Uterus (tissue), 4 donors: ENCODE measurements at places on chromosomes 4 and X. TPM values are rescaled to one million over a fixed set of nuclear protein-coding genes. Genes with fewer than 3 reads are reported as not detected.
A peak's percentile ranks its signal among the peaks of the same experiment; 100 is the strongest.

Gene NR3C2
- total RNA-seq: 10.0 TPM

DNA sequence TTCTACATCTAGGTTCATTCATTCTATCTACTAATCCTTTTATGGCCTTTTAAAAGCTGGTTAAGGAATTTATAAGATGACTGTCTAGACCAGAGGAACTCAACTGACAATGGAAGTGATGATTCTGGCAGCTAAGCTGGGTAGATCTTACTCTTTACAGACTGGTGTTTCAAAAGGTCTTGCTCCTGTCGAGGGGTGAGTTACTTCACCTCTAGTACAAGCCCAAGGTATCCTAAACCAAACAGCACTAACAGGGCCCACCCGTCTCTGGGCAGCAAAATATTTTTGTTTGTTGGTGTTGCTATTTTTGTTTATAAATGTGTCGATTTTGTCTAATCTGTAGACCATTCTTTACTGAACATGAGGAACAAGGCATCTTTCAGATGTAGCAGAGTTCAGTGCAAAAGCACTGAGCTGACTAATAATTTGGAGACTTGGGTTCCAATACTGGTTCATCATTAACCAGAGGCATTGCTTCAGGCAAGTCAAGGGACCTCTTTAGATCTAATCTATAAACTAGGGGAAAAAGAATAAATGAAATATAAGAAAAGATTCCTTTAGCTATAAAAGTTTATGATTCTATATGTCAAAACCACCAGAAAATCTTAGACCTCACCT, 90.3 kb upstream of the FRG1 start:
- H3K4me3 ChIP-seq: no peak overlapping the region
- no peak overlapping the region for H3K27ac ChIP-seq
- no peaks in the 10 kb centered on the region for H3K36me3 ChIP-seq
- no peaks in the 10 kb centered on the region for H3K4me1 ChIP-seq

- DNase-seq: no peak
- no peaks in the 10 kb centered on the region for H3K27me3 ChIP-seq
- H3K36me3 ChIP-seq: no peaks in the 10 kb centered on the region
- H3K4me3 ChIP-seq: no peak overlapping the region
- H3K27ac ChIP-seq: peak overlapping the region; percentile 59
- no peaks in the 10 kb centered on the region for H3K4me1 ChIP-seq
Measured at GRCh38 chr4:137310593-137311490, 221.5 kb downstream of the PCDH18 start.

DNA sequence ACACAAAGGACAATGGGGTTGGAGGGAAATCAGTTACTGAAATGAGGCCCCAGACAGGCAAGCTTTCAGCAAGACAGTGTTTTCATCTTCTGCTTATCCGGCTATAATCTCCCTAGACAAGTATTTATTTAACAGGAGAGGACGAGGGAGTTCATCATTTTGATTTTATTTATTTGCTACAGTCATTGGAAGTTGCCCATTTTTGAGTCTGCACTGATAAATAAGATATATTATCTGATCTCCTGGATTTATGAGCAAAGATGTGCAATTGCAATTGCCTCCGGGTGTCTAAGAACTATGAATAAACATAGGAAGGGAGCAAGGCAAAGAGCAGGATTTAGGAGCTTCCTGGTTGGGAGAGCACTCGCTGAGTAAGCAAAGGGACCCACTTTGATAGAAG, 263.2 kb upstream of the EDA2R start:
- H3K36me3 ChIP-seq: no peaks in the 10 kb centered on the region
- DNase-seq: no peak
- no peak overlapping the region for H3K27ac ChIP-seq
- H3K27me3 ChIP-seq: no peaks in the 10 kb centered on the region
- no peak overlapping the region for H3K4me3 ChIP-seq

DNA sequence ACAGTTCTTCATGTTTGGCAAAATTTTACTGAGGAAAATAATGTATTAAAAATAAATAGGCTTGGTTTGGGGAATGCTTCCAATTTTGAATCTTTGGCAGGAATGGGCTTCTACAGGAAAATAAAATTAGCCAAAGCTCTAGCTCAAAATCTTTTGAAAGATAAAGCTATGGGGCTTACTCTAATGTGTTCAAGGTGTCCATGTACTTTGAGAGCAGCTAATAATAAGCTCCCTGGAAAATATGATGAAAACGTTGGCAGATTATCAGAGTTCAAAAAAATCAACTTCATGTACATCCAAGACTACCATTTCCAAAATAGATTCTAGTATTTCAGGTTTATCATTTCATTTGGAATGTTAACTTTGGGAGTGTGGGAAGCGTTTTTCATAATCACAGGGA, 158.4 kb downstream of the EMCN start:
- no peaks in the 10 kb centered on the region for H3K36me3 ChIP-seq
- no peaks in the 10 kb centered on the region for H3K27me3 ChIP-seq
- H3K27ac ChIP-seq: no peak overlapping the region
- H3K4me3 ChIP-seq: no peak overlapping the region

- no peaks in the 10 kb centered on the region for H3K27me3 ChIP-seq
- peak overlapping the region; percentile 99 for H3K27ac ChIP-seq
- H3K4me3 ChIP-seq: peak overlapping the region; percentile 98
- H3K4me1 ChIP-seq: no peaks in the 10 kb centered on the region
Measured at GRCh38 chr4:86935853-86936733, 1.3 kb downstream of the AFF1 start.

GRCh38 chrX:103360916-103361315, 4.6 kb downstream of the TCEAL9 start:
- no peaks in the 10 kb centered on the region for H3K36me3 ChIP-seq
- no peaks in the 10 kb centered on the region for H3K27me3 ChIP-seq
- no peak overlapping the region for H3K4me3 ChIP-seq
- DNase-seq: no peak

GRCh38 chr4:160034501-160034900, 931.6 kb downstream of the RAPGEF2 start:
- H3K4me1 ChIP-seq: no peaks in the 10 kb centered on the region
- no peaks in the 10 kb centered on the region for H3K36me3 ChIP-seq
- no peak overlapping the region for H3K27ac ChIP-seq
- H3K27me3 ChIP-seq: no peaks in the 10 kb centered on the region
- no peak for DNase-seq
- H3K4me3 ChIP-seq: no peak overlapping the region

DNA sequence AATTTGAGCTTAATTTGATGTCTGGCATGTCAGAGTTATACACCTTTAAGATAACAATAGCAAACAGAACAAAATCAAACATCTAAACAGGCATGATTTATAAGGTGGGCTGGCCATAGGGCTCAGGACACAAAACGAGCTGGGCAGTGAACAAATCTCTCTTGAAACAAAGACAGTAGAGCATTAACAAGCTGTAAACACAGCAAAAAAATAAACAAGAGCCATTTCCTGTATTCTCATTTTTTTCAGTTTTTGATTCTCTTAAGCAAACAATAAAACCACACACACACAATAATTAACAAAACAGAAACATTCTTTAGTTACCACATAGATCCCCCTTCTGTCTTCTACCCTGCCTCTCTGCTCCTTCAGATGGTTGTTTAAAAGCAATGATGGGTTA, 68.3 kb upstream of the TMEM150C start:
- no peaks in the 10 kb centered on the region for H3K4me1 ChIP-seq
- DNase-seq: no peak
- H3K27ac ChIP-seq: no peak overlapping the region
- no peaks in the 10 kb centered on the region for H3K27me3 ChIP-seq
